Stimulated activated CD4-positive, alpha-beta T cell treated with anti-CD3 and anti-CD28 coated beads, TNF-alpha, amount 100 ng/mL, for 4 hours (primary cell): ENCODE measurements at places on chromosomes 13 and 19.

DNA sequence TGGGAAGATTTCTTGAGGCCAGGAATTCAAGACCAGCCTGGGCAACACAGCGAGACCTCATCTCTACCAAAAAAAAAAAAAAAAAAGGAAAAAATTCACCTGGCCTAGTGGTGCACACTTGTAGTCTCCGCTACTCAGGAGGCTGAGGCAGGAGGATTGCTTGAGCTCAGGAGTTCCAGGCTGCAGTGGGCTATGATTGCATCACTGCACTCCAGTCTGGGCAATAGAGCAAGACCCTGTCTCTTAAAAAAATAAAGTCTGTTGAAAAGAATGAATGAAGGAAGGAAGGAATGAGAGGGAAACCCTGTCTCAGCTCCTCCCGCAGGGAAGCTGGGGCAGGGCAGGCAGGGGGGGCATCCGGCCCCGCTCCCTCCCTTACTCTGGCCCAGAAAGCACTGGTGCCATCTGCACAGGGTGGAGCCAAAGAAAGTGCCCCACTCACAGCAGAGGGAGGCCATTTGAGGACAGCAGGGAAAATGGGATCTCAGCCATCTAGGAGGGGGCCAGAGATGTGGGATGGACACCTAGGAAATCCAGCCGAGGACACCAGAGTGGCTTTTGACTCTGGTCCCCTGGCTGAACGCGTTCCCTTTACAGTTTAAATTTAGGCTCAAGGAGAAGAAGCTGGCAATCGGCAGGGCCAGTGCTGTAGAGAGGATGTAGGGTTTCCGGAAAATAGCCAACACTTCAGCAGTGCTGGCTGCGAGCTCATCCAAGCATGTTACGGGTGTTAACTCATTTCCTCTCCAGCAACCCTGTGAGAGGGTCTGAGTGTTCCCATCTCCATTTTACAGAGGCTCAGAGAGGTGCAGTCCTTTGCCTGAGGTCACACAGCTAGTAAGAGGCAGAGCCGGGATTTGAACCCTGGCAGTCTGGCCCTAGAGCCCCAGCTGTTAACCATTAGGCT lies 3.6 kb upstream of the HPN start:
- DNase-seq = no peak

GRCh38 chr13:41956272-41956671 lies 4.6 kb downstream of the VWA8 start:
- no peak for DNase-seq

- DNase-seq = no peak
Observed at GRCh38 chr19:47729468-47729798, 15.9 kb upstream of the NOP53 start.

- DNase-seq = no peak
Observed at GRCh38 chr13:98822225-98822606, 69.7 kb upstream of the SLC15A1 start.

DNA sequence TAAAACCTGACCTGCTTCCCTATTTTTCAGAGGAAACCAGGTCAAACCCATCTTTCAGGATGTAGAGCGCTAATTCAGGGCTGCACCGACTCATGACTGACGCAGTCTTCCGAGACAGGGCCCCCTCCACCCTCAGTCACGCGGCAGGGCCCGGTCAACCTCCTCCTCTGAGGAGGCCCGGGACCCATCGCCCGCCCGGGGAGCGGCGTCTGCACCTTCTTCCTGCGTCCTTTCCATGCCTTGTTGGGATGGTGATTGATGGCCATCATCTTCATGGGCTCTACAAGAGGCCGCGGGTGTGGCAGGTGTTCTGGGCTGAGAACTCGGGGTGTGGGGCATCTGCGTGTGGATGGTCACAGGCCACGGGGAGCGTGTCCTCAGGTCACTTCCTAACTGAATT lies 26.0 kb downstream of the GRTP1 start:
- no peak for DNase-seq

DNA sequence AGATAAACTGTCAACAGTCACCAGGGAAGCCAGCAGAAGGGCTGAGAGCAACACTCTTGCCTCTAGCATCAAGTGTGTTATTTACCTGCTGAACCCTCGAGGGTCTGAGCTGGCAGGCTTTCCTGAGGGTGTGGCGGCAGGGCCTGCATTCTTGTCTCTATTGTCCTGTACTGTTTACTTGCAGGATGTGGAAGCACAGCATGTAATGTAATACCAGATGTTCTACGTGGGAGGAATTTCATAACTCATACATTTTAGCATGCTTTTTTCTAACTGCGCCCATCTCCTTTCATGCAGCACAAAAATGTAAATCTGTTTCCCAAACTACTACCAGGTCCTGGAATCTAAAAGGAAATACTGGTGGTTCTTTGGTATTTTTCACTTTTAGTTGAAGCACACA lies 153.1 kb downstream of the RGCC start:
- no peak for DNase-seq

DNA sequence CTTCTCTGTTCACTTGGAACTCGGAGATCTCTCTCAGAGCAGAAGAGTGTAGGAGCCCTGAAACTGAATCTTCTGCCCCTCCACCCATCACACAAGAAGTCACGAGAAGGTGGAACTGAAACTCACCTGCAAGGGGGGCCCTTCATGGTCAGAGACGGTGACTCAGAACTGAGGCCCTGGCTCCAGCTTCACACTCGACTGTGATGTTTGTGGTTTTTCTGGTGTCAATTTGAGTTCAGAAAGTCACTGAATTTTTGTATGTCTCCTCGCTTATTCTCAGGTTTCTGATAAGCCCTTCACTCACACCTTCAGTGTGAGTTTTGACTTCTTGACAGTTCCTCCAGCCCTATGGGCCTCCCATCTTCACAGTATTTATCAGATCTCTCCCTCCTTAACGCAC lies 23.1 kb downstream of the SIGLEC5 start:
- no peak for DNase-seq

- DNase-seq = no peak
Observed at GRCh38 chr13:22599156-22599555, 581.6 kb upstream of the SGCG start.
